NCI-H1436 (cell line): ENCODE measurements at places on chromosomes 2 and 18.

- no peak for DNase-seq
Observed at GRCh38 chr2:42254186-42254895, 85.2 kb downstream of the EML4 start.

DNA sequence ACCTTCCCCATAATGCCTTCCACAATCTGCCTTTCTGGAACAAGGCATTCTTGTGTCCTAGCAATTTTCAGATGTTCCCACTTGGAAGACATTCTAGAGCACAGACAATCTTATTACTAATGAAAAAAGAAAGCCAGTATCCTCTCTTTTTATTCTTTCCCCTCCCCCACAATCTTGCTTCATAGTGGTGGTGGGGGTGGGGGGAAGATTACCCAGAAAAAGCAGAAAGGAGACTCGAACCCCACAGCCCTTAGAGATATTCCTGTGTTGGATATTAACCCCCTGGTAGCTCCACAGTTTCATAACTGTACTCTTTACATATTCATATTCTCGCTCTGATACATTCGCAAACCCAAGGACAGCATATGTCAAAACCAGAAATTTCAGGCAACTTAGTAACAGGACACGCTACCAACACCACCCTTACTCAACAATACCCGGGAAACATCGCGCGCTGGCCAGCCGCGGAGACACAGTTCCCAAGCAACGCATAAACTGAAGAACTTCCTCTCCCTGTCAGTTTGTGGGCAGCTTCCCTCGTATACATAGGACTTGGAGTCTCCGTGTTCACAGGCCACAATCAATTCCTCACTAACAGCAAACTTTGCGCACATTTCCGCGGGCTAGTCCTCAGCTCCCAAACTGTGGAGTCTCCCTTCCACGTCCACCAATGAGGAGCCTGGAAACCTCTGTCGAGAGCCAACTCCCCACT is 793 bp downstream of the NR4A2 start:
- peak; percentile 6 for DNase-seq

- no peak for DNase-seq
Observed at GRCh38 chr2:121084130-121084680, 200.8 kb downstream of the TFCP2L1 start.

- DNase-seq, result no peak
Observed at GRCh38 chr18:67599277-67599676, 82.8 kb upstream of the DSEL start.

DNA sequence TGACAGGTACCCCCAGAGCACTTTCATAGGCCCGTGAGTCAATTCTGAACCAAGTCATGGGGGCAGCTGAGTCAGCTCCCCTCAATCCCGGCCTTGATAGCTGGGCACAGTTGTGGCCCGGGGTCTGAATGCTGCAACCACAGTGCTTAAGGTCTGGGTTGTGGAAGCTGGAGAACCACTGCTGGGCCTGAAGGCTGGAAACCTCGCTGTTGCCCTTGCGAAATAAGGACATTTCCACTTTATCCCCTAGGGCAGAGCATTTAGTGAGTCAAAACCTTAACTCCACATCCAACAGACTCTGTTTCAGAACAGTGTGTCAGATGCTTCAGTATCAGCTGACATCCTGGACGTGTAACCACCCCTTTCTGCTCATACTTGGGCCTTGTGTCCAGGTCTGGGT is 58.6 kb downstream of the SP110 start:
- DNase-seq, result no peak

GRCh38 chr18:63379639-63379962 is 12.6 kb upstream of the KDSR start:
- no peak for DNase-seq

DNA sequence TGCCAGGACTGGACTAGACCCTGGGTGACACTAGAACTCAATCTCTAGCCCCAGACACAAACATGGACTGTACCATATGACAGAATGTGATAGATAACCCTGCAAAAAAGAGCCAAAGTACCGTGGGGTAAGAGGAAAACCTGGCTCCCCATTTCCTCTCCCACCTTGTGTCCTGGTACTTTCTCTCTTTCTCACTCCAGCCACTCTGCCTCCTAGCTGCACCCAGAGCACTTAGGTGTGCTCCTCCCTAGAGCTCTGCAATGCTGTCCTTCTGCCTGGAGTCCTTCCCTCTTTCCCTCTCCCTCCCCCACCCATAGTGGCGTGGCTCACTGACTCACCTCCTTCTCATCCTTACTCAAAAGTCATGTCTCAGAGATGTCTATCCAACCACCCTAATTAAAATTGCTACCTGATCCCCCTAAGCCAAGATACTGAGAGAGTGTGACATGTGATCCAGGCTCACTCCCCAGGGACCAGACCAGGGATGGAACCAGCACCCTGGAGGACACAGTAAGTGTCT is 171.3 kb downstream of the LOXHD1 start:
- DNase-seq, result no peak

GRCh38 chr2:60484133-60484645 is 69.3 kb downstream of the BCL11A start:
- no peak for DNase-seq

DNA sequence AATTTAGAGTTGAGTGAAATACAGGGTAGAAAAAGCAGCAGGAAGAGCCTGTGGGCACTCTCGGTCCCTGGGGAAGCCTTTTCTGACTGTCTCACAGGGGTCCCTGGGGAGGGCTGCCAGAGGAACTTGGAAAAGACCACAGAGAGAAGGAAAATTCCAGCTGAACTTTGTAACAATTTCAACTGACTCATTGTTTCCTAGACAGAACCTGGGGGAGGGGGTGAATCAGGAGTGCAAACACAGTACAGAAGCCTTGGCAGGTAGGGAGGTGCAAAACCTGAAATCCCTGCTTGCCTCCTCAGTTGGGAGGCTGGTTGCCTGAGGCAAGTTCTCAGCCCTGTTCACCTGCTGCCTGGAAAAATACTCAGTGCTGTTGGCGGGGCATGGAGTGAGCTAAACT is 106.8 kb downstream of the GRB14 start:
- DNase-seq, result no peak
